ENCODE measurements at places on chromosomes 12 and 14.

- DNase-seq, result no peak
Observed at GRCh38 chr14:72646861-72647528, 246.9 kb downstream of the DPF3 start.

DNA sequence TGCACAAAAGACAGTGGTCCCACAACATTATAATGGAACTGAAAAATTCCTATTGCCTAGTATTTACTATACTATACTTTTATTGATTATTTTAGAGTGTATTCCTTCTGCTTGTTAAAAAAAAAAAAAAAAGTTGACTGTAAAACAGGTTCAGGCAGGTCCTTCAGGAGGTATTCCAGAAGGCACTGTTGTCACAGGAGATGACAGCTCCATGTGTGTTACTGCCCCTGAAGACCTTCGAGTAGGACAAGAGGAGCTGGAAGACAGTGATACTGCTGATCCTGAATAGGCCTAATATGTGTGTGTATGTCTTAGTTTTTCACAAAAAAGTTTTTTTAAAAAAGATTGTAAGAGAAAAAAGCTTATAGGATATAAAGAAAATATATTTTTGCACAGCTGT, 12.3 kb downstream of the UBE2N start:
- no peak for DNase-seq

DNA sequence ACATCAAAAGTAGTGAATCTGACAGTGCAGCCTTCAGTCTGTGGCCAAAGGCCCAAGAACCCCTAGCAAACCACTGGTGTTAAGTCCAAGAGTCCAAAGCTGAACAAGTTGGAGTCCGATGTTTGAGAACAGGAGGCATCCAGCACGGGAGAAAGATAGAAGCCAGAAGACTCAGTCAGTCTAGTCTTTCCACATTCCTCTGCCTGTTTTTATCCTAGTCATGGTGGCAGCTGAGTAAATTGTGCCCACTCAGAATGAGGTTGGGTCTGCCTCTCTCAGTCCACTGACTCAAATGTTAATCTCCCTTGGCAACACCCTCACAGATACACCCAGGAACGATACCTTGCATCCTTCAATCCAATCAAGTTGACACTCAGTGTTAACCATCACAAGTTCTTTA, 1255.4 kb downstream of the LRFN5 start:
- no peak for DNase-seq

- DNase-seq, result no peak
Observed at GRCh38 chr12:124401704-124402221, 106.9 kb downstream of the RFLNA start.

- peak; percentile 54 for DNase-seq
Observed at GRCh38 chr14:64857979-64858744, 21.5 kb downstream of the SPTB start.

GRCh38 chr12:70752327-70752726, 115.1 kb upstream of the PTPRB start:
- DNase-seq, result no peak

GRCh38 chr14:26606729-26607312, 9.0 kb upstream of the NOVA1 start:
- DNase-seq, result no peak

DNA sequence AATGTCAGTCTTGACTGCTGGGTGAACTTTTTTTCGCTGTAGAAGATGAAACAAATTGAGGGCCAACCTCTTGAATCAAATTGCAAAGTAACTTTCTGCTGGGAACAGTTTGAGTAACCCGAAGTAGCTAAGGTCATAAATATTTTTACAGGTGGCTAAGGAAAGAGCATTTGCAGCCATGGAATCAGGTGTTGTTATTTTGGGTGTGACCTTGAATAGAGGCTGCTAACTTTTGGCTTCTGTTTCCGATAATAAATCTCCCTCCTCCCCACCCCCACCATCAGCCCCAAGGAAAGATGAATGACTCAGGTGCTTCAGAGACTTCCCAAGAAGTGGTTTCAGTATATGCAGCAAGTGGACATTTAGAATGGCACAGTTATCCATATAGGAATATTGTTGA, 571.7 kb downstream of the DIO2 start:
- no peak for DNase-seq

DNA sequence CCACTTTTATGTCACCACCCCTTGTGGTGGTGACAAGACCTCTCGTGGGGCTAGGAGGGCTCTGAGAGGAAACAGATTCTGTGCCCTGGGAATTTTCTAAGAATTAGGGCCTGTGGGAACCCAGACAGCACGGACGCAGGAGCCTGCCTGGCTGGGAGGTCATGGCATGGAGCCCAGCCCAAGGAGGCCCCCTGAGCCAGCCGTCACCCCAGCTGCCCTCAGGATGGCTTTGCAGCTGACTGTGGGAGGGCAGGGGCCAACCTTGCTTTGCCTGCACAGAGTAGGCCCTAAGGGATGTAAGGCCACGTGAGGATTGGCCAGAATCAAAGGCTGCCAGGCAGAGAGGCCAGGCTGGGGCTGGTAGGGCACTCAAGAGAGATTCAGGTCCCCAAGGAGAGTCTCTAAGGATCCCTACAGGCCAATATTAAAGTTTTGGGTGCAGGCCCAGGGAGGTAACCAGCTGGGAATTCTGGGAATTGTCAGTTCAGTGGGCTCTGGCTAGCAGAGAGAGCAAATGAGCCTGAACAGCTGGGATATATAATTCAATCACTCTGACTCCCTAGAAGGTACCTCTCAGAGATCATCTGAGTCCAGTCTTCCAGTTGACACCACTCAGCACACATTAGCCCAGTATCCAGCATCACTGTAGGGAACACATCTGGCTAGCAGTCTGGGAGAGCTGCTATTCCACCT, 6.4 kb downstream of the LTBP2 start:
- no peak for DNase-seq

GRCh38 chr12:77891518-77892147, 60.9 kb downstream of the NAV3 start:
- no peak for DNase-seq

DNA sequence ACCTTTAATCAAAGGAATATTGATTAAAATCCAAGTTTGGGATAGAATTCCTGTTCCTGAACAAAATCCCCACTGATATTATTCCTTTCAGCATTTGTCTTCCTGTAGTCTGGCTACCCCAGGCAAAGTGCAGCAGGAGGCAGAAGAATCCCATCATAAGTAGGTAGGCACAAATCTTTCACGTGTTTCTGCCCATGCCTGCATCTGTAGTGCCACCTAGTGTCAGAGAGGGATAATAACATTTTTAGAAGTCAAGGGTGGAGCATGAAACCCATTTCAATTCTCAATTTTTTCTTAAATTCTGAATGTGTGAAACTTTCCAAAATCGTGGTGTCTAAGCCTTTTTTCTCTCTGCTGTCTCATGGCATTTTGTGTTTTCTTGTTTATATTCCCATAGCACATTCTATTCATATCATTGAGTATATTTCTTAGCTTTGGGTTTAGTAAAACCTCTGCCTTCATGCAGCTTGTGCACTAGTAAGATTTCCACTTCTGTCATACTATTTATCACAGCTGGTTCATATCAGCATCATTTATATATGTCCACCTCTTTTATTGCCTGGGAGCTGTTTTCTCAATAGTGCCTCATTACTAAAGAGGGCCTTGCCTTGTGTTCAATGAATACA, 47.8 kb upstream of the RERG start:
- peak; percentile 45 for DNase-seq

- DNase-seq, result no peak
Observed at GRCh38 chr12:42728287-42728686, 138.7 kb upstream of the PRICKLE1 start.

DNA sequence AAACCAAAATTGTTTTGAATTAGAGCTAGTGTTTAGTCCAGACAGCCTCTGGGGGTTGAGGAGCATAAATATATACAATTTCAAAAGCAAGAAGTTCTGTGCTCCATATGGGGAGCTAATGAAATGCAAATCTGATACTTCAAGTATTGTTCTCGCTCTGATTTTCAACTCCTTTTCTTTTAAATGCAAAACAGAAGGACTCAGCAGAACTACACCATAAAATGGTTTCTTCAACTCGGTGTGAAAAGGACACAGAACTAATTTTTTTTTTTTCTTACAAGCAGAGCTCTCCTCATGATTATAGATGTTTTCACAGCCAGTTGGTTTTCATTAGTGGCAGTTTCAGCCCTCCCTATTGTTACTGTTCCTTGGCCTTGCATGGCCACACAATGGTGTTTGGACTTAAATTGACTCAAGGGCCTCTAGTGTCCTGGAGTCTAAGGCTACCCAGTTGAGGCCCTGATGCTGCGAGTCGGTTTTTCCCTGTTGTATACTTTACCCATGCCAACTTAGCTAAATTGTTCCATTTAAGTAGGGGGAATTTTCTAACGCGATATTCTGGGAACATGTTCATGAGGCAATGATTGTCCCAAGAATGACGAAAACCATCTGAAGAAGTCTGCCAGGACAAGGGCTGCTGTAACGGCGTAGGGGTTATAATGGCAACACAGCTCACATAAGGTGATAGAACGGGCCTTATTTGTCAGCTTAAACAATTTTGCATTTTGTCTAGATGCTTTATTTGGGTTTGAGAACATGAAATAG, 120.3 kb downstream of the GPR135 start:
- DNase-seq, result no peak

GRCh38 chr12:114168061-114168460, 201.9 kb upstream of the RBM19 start:
- DNase-seq, result no peak

DNA sequence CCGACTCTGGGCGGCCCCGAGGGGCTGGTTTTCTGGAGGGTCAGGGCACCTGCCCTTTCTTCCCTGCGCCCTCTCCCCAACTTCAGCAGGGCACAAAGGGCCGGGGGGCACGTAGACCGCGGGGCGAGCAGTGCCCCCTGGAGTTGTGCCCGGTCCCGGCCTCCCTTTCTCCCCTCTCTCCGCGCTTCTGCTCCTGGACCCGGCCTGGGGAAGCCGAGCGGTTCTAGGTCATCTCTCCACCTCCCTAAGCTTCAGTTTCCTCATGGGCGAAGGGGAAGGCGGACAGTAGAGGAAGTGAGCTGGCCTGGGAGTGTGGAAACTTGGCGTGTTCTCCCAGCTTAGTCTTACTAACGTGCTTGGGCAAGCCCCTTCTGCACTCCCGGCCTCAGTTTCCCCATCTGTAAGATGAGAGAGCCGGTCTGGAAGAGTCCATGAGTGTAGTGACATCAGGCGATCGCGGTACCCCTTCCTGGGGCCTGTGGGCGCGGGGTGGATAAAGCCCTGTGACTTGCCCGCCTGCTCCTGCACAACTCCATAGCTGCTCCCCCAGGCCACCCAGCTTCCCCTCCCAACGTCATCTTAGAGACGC, 158.6 kb upstream of the PARP11 start:
- DNase-seq, result no peak

DNA sequence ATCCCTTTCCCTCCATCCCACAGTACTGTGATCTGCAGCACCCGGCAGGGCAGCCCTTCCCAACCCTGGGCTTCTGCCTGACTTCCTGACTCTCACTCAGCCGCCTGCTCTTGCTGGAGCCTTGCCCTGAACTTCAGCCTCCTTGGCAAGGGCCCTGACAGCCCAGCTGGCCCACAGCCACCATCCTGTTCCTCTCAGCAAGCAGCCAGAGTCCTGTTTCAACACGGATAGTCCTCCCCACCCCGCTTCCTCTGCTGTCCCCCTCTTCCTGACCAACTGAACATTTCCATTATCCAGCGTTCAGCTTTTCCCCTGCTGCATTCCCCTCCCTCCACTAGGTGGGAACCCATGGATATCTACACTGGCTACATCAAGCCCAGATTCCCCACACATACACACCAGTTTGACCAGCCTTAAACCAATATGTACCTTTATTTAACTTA, 74.0 kb upstream of the MDM1 start:
- DNase-seq, result peak; percentile 80

DNA sequence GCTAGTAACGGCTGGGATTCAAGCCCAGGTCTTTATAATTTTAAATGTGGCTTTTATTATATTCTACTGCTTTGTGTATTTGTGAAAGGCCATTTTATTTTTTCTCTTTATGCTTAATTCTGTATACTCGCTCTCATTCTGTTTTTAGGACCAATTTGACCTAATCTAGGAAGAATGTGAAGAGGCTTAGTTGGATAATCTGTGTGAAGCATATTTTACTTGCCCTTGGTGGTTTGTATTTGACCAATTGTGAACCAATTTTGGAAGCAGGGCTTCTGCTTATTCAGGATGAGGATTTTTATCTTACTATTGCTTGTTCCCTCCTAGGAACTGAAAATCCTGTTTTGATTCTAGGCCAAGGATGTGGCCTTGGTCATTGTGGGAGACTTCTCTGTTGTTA, 113.1 kb downstream of the TTC6 start:
- DNase-seq, result no peak

DNA sequence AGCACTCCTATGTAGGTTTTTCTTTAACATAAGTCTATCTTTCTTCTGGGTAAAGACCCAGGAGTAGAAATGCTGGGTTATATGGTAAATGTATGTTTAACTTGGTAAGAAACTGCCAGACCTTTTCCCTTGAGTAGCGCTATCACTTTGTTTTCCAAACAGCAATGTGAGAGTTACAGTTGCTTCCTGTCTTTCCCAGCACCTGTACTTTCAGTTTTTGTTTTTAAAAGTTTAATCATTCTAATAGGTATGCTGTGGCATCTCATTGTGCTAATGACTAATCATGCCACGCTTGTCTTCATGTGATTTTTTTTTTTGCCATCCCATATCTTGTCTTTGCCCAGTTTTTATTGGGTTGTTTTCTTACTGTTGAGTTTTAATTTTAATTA, 28.1 kb downstream of the GIT2 start:
- no peak for DNase-seq

GRCh38 chr14:72478471-72478893, 415.4 kb downstream of the DPF3 start:
- DNase-seq, result no peak

- no peak for DNase-seq
Observed at GRCh38 chr14:101547107-101547738, 14.1 kb upstream of the DIO3 start.

- no peak for DNase-seq
Observed at GRCh38 chr14:101315802-101316296, 245.4 kb upstream of the DIO3 start.

DNA sequence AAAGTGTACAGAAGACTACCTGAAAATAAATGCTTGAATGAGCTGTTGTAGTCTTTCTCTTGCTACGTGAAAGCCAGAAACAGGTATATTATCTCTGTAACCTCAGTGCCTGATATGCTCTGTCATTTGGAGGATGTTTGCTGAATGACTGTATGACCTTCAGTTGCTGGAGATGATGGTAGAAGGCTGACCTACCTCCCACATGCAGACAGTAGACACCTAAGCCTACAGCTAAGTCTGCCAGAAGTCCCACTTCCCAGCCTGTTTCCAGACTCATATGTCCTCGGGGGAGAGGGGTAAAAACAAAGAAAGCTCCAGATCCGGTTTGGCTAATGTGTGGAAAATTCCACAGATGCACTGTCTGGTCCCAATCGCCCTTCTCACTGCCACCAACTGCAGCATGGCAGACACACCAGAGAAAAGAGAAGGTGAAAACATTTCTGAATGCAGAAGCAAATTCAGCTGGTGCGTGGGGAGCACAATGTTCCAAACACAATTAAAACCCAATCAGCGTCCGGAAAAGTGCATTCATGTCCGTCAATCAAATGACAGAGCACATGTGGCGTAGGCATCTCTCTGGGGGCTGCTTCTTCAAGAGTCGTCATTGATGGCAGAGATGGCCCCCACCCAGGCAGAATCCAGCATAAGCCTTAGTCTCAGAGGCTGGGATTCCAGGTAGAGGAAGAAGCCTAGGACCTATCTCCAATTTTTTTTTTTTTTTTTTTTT, 76.3 kb upstream of the TBX3 start:
- DNase-seq, result no peak
